ENCODE measurements at places on chromosomes 1 and 21.

GRCh38 chr1:205430696-205431305, 8.9 kb upstream of the LEMD1 start:
- DNase-seq, result no peak

- no peak for DNase-seq
Measured at GRCh38 chr1:172903581-172904220, 147.0 kb downstream of the TNFSF18 start.

GRCh38 chr1:152967201-152967600, 3.2 kb upstream of the SPRR4 start:
- no peak for DNase-seq

GRCh38 chr1:111127923-111128643, 11.8 kb downstream of the DRAM2 start:
- peak; percentile 62 for DNase-seq

GRCh38 chr1:17441265-17441992, 2.0 kb upstream of the RCC2 start:
- DNase-seq, result peak; percentile 23

DNA sequence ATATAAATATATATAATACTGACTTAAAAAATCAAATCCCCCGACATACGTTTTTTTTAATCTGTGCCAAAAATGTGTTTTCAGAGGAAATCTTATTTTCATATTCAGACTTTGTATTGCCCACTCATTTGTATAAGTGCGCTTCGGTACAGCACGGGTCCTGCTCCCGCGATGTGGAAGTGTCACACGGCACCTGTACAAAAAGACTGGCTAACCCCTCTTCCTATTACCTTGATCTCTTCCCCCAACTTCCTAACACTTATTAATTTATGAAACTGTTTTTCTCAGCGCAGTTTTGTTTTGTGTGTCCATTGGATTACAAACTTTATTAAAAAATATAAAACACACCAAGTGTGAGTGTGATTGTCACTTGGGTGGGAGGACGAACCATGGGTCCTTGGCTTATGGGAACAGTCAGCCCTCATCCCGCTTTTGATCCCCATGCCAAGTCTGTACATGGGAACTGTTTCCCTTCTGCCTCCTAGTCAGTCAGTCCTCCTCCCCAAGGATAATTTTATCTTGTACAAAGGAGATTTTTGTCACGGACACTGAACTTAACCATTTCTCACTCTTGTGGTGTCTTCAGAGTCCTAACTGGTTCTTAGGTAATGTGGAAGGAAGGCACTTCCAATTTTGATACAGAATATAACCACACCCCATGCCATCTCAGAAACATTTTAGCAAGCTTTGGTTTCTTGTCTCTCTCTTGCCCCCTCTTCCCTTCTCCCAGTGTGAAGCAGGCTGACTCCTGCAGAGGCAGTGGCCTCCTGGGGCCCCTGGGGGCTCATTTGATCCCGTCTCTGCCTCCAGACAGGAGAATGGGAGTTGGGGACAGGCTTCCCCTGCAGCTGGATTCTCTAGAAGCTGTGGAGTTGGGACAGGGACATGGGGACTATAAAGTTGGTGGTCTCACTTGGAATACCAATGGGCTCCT, 35.5 kb downstream of the ZBTB17 start:
- no peak for DNase-seq

DNA sequence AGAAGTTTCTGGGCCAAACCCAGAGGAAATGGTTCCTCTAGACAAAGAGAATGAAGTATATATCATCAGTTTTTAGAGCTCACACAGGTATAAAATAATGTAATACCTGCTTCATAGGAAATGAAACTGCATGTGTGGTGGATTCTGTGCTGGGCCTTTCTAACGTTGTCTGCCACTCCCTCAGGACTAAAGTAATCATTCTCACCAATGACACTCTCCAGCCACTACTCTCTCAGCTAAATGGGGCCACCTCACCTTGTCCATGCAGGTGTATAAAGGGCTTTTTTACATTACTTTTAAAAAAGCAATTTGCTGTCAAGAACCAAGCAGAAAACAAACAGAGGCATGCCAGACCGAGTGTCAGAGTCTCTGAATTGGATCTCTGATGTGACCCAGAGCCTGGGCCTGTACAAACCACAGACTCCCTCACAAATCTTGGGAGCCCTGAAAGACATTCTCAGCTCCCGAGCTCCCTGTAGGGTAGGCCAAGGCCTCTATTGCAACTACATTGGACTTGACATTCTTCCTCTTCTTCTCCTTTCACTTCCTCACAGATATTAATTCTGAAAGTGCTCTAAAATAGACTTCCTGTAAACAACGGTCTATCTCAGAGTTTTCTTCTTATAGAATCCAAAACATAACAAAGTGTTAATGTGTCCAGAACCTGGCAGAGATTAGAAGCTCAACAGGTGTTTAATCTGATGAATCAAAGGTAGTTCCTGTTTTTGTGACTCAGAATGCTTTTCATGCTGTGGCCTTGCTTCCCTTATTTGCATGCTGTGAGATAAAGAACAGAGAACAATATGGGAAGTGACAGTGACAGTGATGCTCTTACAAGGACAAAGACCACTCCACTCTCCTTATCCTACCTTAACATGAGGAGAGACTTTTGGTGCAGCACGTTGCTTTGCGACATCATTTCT, 8.6 kb downstream of the AIM2 start:
- peak; percentile 78 for DNase-seq

GRCh38 chr1:199851439-199852140, 175.9 kb upstream of the NR5A2 start:
- DNase-seq, result no peak

- no peak for DNase-seq
Measured at GRCh38 chr21:33572350-33572749, 16.1 kb downstream of the DONSON start.

DNA sequence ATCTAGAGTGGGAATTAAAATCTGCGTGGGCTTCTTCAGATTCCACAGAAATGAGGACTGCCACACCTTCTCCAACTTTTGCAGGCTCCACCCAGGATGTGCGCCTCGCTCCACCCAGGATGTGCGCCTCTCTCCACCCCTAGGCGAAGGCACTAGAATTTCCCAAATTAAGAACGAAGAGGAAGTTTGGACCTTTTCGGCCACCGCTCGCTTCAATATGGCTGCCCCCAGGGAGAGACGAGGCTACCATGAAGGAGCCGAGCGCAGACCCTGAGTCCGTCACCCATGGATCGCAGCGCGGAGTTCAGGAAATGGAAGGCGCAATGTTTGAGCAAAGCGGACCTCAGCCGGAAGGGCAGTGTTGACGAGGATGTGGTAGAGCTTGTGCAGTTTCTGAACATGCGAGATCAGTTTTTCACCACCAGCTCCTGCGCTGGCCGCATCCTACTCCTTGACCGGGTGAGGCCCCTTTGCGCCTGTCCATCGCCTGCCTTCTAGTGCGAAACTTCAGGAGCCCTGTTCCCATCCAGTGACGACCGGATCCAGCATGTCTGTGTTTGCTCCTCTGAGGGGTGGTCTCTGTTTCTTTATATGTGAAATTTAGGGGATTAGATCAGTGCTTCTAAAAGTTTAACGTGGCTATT, at the start of the genes CRYZ and TYW3:
CRYZ (minus strand) TSS at position 91 of the 644 bp plus-strand sequence. CDS start 8,229 bp downstream, outside the sequence.
TYW3 (plus strand) TSS at position 193 of the 644 bp plus-strand sequence; CDS start at position 286, 93 bp downstream.
- DNase-seq, result peak; percentile 90

GRCh38 chr1:30637183-30637980, 86.0 kb downstream of the MATN1 start:
- no peak for DNase-seq

DNA sequence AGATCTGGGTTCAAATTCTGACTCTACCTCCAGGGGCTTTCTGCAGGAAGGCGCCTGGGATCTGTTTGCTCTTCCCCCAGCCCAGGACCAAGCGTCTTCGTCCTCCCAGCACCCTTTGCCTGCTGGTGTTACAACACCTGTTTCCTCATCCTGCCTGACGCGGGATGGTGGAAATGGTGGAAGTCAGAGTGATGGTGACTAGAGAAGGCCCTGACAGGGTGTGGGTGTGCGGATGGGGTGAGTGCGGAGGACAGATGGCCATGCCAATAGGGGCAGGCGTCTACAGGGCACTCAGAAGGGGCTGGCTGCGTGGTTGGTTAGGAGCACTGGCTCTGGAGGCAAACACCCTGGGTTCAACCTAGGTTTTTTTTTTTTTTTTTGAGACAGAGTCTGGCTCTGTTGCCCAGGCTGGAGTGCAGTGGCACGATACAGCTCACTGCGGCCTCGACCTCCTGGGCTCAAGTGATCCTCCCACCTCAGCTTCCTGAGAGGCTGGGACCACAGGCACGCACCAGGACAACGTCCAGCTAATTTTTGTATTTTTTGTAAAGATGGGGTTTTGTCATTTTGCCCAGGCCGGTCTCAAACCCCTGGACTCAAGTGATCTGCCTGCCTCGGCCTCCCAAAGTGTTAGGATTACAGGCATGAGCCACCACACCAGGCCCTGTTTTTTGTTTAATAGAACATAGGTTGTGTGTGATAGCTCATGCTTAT, 1.5 kb downstream of the THEMIS2 start:
- peak; percentile 59 for DNase-seq

DNA sequence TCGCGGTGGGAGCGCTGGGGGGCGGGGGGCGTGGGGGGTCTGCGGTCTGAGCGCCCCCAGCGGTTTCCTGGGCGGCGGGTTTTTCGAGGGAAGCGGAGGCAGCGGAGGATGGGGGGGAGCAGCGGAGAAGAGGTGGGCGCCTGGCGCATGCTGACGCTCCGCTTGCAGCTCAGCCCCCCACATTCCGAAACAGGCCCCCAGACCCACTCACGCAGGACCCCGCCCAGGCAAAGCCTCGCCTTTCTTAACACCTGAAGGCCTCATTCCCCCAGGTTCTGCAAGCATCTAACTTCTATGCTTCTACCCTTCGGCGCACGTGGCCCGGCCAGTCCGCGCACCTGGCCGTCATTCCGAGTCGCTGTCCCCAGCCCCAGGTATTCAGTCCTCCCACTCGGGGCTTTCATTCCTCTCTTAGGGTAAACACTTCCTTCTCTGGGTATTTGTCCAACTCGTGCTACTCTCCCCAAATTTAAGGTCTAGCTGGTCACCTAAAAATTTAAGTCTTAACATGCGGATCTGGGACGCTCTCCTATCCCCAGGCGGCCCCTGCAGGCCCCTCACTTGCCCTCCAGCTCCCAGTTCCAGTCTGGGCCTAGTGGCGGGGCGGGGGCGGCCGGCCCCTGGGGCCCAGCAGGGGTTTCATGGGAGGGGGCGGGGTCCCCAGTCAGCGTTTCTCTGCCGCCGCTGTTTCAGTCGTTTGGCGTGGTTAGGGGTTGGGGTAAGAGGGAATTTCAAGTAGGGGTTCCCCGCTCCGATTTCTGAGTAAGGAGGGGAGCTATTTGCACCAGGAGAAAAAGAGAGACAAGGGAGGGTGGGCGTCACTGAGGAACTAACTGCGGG, 2.8 kb upstream of the ZBTB7B start:
- no peak for DNase-seq

DNA sequence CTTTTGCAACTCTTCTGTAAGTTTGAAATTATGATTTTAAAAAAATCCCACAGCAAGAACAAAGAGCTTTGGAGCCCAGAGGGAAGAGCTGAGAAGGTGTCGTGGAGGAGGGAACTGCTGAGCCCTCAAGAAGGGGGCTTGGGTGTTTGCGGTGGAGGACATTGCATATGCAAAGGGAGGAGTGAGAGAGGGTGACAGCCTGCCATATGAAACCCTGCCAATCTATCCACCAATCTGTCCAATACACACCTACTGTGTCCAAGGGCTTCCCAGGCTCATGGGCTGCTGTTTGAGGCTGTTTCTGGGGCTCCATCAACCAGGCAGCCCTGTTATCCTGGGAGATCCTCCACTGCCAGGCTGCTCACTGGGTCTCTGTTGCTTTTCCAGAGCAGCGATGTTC, 15.2 kb downstream of the WNT4 start:
- no peak for DNase-seq

GRCh38 chr21:45541221-45542039, 810 bp downstream of the SLC19A1 start:
- DNase-seq, result peak; percentile 71

DNA sequence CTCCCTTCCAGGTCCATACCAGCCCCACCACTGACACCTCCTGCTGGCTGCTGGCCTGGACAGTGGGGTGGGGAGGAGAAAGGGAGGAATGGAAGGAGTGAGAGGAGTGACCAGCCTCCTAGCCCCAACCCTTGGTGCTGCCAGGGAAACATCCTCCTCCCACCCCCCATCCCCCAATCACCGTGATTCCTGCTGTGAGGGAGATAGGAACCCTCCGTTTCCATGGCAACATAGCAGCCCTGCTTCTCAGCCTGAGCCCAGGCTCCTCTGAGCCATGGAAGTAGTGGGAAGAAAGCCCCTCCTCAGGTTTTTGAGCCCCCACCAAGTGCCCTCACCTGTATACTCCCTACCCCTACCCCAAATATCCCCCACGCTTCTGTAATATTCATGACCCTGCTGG, 44.4 kb upstream of the SCMH1 start:
- no peak for DNase-seq

- no peak for DNase-seq
Measured at GRCh38 chr21:38770660-38771059, 35.1 kb upstream of the ETS2 start.

DNA sequence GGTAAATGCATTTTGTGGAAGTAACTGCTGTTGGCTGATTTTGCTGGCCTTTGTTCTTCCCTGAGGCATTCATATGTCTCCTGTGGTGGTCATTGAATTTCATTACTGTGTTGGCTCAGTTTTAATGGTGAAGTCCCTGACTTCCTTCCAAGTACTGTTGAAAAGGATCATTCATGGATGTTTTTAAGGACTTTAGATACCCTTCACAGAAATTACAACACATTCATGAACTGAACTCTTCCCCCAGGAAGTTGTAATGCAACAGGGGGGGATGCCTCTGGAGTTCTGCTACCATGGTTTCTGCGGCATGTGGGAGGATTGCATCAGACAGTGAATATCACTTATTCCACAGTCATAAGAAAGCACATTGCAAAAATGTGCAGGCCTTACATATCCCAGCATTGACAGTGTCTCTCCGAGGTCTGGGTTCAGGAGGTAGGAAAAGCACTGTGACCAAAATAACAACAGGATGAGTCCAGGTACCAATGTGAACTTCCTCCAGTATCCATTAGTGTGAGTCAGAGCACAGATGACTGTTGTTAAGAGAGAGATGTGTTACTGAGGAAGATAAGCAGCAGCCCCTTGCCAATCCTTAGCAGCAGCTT, 2.1 kb upstream of the RAB3GAP2 start:
- peak; percentile 73 for DNase-seq

GRCh38 chr1:173414136-173414535, 63.0 kb upstream of the PRDX6 start:
- DNase-seq, result no peak

DNA sequence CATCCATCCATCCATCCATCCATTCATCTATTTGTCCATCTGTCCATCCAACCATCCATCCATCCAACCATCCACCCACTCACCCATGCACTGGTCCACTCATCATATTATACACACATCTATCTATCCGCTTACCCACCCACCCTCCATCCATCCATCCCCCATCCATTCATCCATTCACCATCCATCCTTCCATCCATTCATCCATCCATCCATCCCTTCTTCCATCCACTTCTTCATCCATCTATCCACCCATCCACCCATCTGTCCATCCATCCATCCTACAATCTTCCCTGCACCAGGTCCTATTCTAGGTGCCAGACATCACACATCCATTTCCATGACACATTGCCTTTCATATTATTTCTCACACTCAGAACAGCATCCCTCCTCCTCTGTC, 87.1 kb upstream of the ROR1 start:
- DNase-seq, result no peak

GRCh38 chr1:180131510-180131909, 23.2 kb upstream of the QSOX1 start:
- DNase-seq, result peak; percentile 99

GRCh38 chr1:218209351-218209861, 75.7 kb upstream of the RRP15 start:
- DNase-seq, result no peak

- no peak for DNase-seq
Measured at GRCh38 chr1:117679299-117679698, 73.5 kb downstream of the TENT5C start.

All from AML-193 (cell line).